Occipital lobe (tissue), 3 donors: ENCODE measurements at places on chromosomes 2 and 18. TPM values are rescaled to one million over a fixed set of nuclear protein-coding genes. Genes with fewer than 3 reads are reported as not detected.

The DSEL gene
- 71.4 TPM for total RNA-seq

The ATF2 gene
- 158 TPM for total RNA-seq

The TUBB8B gene
- total RNA-seq, result not detected

The CHCHD5 gene
- total RNA-seq, result 4.8 TPM

The LIMS3 gene
- 2.3 TPM for total RNA-seq

The RAB1A gene
- 91.7 TPM for total RNA-seq

The TUBA4A gene
- total RNA-seq, result 2.7 TPM

The SEMA4F gene
- total RNA-seq, result 15.3 TPM

The KLHL30 gene
- 0.16 TPM for total RNA-seq

The CXCR2 gene
- 2.3 TPM for total RNA-seq

The NEU2 gene
- not detected for total RNA-seq

GRCh38 chr18:49486606-49486952 is 455 bp downstream of the C18orf32 start:
- no peak for DNase-seq

GRCh38 chr2:169254774-169255173 is 107.6 kb downstream of the LRP2 start:
- DNase-seq, result no peak

DNA sequence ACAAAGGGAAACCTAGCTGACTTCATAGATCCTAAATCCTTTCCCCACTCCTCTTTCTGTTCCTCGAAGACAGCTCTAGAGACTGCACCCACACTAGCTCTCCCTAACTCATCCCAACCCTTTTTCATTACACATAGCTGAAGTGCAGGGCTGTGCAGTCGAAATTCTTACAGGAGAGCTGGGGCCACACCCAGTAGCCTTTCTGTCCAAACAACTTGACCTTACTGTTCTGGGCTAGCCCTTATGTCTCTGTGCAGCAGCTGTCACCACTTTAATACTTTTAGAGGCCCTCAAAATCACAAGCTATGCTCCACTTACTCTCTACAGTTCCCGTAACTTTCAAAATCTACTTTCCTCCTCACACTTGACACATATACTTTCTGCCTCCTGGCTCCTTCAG is 666.1 kb upstream of the PKDCC start:
- DNase-seq, result no peak

DNA sequence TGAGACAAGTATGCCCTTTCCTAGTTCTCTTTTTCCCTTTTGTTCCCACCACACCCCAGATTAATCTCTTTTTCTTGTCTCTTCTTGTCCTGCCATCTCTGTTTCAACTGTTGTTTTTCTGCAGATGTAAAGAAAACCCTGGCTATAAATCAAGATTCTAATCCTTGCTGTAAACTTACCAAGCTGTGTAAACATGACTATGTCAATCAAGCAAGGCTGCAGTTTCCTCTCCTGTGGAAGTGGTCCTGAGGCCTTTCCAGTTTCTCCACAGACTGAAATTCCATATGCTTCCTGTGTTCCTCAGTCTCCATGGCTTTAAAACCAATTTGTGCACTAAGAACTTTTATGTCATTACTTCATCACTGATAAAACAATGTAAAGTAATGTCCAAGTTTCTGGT is 288.8 kb upstream of the PIK3C3 start:
- no peak for DNase-seq

DNA sequence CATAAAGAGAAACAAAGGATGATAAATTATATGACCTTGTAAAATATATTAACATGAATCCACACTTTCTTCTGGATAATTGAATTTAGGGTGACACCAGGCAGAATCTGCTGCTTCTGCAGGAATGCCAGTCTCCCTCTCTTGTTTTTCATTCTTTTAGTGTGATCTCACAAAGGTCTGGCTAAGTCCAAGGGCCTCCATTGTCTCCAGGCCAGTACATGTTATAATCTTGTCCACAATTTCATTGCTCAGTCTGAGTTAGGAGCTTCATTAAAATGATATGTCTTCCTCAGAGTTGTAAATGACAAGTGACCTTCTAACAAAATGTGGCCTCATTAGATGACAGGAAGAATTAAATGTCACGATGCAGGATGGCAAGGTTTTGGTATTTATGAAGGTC is 110.2 kb downstream of the APOB start:
- DNase-seq, result no peak

DNA sequence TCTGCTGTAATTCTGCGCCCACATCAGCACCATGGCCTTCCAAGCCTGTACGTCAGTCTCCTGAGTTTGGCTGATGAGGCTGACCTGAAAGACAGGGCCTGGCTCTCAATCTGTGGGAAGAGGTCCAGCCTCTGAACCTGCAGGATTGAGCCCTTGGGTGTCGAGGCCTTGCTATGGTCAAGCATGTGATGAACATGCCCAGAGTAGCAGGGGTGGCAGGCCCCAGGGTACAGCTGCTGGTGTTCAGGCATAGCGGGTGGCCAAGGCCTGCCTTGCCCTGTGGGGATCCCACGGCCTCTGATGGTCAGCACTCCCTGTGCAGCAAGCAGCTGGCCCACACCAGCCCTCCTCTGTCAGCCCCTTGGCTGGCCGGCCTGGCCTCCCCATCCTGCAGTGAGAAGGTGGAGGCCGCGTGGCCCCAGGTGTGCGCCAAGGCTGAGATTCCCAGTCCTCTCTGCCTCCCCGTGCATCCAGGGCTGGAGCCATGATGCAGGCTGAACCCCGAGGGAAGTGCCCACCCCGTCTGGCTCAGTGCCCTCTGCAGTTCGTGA is 298.4 kb downstream of the NDUFA10 start:
- no peak for DNase-seq

DNA sequence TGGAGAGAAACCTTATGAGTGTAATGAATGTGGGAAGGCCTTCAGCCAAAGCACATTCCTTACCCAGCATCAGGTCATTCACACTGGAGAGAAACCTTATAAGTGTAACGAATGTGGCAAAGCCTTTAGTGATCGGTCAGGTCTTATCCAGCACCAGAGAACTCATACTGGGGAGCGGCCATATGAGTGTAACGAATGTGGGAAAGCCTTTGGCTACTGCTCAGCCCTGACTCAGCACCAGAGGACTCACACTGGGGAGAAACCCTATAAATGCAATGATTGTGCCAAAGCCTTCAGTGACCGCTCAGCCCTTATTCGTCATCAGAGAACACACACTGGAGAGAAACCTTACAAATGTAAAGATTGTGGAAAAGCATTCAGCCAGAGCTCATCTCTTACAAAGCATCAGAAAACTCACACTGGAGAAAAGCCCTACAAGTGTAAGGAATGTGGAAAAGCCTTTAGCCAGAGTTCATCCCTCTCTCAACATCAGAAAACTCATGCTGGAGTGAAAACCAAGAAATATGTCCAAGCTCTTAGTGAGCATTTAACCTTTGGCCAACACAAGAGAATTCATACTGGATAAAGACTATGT is 7.8 kb downstream of the ZNF892 start:
- no peak for DNase-seq
